ENCODE measurements at places on chromosomes 3 and 15.

GRCh38 chr3:42191443-42191747 lies 74.6 kb downstream of the CCK start:
- DNase-seq = no peak

DNA sequence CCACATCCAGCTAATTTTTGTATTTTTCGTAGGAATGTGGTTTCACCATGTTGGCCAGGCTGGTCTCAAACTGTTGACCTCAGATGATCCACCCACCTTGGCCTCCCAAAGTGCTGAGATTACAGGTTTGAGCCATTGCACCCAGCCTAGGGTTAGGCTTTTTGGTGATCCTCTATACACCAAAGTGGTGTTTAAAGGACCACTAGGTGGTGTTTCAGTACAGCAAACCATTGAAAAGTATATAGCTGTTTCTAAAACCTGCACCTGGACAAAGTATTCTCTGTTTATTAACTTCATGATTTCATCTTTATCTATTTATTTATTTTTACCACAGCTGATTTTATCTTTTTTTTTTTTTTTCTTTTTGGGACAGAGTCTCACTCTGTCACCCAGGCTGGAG lies 68.4 kb downstream of the MINDY2 start:
- no peak for DNase-seq

GRCh38 chr15:91116113-91117067 lies 16.3 kb downstream of the SV2B start:
- DNase-seq = no peak

DNA sequence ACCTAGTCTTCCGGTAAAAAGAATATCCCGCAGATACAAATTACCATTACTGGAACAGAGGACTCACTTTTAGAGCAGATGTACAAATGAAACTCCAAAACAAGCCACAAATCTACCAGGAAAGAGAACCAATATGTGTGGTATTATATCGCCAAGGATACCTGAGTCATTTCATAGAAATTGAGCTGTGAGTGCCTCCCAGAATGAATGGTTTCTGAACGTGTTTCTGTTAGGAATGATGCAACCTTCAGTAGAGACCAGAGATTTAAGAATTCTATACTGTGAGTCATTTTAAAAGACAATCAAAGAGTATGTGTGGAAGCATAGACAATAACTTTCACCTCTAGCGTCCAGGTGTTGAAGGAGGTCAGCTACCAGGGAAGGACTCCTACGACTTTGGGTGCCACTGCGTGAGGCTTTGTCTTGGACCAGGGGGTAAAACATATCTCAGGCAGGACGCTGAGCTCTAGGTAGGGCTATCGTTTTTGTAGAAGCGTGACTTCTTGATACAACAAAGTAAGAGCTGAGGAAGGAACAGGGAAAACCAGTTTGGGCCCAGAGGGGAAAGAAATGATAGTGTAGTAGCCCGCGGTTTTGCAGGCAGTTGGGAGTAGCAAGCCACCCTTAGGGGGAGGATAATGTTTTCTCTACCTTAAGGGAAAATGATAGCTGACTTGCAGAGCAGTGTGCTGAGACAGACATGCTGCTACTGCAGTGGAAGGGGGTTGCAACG lies 210.4 kb downstream of the TP63 start:
- DNase-seq = no peak
